OCI-M1 (cell line): ENCODE measurements at places on chromosomes 2 and 18.

DNA sequence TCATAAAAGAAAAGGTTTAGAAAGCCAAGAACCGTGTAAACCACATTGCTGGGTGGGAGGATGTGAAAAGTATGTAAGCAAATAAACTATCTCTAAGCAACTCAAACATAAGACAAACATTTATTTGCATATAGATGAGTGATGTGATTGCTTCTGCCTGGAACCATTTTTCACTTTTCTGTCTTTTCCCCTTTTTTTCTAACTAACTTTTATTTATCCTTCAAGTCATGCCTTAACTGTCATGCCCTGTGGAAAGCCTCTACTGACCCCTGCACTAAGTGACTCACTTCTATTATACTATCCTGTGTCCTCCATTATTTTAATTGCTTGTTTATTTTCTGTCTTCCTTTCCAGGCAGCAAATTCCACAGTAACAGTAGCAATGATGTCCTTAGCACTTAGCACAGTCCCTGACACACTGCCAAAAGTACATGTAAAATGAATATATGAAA is 87.5 kb upstream of the CTAGE1 start:
- no peak for DNase-seq

- no peak for DNase-seq
Observed at GRCh38 chr18:74328206-74328605, 12.6 kb downstream of the C18orf63 start.

GRCh38 chr2:215554689-215555498 is 119.0 kb upstream of the FN1 start:
- DNase-seq, result no peak

DNA sequence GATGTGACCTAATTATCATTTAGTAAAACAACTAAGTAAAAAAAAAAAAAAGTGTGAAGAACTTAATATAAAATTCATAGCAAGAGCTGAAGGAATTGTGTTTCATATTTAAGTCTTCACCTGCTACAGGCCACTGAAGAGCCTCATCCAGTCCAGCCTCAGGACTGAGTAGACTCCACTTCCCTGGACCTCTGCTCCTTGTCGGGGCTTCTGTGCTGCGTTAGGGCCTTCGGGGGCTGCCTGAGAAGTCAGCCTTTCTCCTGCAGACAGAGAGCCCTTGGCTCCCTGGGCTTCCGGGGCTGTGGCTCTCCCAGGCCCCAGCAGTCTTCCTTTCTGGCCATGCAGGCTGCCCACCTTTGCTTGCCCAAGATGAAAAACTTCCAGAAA is 95.5 kb downstream of the MTCL1 start:
- DNase-seq, result no peak

DNA sequence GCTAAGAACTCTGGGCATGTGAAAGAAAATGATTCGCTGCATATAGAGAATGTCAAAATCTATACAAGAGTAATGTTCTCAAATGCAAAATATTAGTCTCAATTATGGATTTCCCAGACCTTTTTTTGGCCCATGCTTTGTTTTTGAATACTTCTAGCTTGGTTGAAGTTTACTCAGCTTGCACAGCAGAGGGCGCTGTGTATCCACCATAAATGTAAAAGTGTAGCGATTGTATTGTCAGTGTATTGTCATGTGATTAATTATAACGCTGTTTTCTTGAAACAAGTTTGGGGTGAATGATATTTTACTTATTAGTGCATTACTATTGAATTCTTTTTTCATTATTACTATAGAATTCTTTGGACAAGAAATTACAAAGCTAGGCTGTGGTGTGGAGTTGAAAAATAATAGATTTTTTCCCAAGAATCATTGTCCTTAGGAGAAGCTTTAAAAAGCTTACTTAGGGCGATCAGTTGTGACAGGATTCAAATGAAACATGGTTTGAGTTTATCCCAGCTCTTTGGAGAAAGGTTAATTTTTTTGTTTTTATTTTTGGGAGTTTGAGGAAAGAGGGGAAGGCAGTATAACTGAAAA is 98.3 kb downstream of the PIK3C3 start:
- DNase-seq, result peak; percentile 82

DNA sequence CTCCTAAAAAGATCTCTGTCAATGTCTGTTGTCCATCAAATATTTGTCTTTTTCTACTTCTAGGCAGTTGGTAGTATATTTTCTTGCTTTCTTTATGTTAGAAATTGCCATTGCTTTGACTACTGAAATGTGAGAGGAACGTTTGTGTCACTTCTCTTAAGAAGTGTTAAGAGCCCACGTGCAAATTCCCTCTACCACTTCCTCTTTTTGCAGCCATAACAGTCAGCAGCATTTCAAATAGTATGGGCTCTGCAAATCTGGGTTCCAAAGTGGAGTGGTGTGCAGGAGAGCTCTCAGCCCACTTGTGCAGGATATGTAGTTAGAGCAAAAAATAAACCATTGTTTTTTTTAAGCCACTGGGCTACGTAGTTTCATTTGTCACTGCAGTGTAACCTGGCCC is 314.0 kb downstream of the MEIS1 start:
- DNase-seq, result peak; percentile 55

DNA sequence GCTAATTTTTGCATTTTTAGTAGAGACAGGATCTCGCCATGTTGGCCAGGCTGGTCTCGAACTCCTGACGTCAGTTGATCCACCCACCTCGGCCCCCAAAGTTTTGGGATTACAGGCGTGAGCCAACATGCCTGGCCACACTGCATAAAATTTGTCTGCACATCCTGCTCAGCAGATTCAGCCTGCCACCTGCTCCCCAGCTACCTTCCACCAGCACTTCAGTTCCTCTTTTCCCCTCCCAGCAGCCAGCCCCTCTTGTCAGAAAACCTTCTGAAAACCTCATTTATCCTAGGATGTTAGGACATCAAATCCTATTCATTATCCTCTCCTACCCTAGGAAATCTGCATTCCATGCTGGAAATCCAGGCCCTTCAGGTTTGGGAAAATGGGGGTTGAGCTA is 99.4 kb upstream of the STPG4 start:
- no peak for DNase-seq

GRCh38 chr2:236904389-236905263 is 181.1 kb upstream of the COPS8 start:
- no peak for DNase-seq

DNA sequence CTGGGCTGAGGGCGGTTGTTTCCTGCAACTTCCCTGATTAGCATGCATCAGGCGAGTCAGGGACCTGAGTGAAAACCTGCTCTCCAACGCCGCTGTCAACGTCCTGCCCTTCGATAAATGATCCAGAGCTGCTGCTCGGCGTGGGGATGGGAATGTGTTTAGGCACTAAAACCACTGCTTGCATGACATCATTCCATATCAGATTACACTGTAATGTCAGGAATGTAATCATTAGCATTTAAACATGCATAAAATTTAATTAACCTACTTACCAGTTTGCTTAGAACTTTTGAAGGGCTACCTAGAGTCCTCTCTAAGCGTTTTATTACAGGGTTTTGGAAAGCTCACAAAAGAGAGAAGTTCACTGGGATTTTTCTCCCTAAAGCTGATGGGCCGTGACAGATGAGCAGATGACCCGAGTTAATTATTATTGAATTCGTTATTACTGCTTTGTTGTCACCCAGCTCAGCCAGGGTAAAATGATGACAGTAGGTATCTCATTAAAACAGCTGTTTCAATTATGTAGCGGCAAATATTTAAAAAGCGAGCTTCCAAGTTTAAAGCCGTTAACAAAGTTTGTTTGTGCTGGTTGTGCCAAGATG is 685.6 kb upstream of the SALL3 start:
- no peak for DNase-seq

- DNase-seq, result peak; percentile 34
Observed at GRCh38 chr18:57410749-57411148, 24.4 kb upstream of the ONECUT2 start.

DNA sequence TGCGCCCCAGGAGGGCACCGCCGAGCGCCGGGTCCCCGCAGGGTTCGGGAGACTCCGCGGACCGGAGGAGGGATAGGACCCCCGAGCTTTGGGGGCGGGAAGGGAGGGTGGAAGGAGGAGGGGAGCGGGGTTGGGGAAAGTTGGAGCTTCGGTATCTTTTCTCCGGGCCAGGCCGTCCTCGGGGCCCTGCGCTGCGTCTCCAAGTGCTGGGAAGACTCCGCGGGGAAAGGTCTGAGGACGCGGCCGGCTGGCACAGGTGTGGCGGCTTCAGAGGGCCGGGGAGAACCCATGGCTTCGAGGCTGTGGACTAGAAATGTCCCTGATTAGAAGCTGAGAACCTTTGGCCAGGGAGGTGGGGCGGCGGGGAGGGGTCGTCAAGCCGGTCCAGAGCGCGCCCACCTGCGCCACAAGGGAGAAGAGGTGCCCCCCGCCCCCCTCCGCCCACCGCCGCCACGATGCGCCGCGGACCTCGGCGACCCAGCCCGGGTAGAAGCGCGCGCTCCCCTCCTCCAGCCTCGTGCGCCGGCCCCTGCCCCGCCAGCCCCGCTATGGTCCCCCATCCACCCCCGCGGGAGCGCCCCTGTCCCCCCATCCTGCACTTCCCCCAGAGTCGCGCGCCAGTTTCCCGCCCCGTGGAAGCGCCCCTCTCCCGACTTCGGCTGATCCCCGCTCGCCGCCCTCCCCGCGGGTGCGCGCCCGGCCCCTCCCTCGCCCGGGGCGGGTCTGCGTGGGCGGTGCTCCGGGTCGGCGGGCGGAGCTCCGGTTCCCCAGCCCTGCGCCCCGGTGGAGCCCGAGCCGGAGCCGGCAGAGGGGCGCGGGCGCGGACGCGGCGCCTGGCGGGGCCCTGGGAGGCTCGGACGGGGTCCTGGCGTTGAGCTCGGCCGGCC is at the start of gene SNTG2:
TSS of gene SNTG2 (plus strand) at position 770 of the 887 bp plus-strand sequence. CDS start 148 bp downstream, outside the sequence.
- DNase-seq, result no peak

DNA sequence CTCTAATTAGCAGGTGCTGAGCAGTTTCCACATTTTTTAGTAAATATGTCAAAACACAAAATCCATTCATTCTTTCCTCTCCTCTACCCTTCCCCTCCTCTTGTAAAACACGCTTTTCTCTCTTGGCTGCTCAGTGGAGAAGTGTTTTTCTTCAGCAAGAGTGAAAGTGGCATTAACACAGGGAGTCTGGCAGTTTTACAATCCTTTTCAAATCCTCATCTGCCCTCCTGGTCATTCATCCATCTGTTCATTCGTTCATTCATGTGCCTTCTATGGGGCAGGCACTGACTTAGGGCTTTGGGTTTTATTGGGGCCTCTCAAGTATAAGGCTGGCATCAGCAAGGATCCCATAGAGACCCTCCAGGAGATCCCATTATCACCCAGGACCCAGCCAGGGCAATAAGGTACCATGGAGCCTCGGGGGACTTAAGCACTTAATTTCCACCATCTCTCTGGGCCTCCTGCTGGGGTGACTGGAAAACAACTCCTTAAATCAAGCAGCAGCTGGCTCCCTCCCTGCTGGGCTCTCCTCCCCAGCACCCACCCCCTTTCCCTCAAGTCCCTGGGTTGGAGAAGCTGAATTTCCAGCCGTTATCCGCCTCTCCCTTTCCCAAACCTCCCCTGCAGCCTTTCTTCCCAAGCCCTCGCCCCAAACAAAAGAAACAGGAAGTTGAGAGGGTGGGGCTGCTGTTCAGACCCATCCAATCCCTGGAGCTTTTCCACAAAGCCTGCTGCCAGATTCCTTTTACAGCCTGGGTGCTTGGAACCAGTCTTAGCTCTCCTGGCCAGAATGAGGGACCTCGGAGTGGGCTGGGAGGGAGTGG is 32.6 kb downstream of the MARCHF4 start:
- DNase-seq, result no peak

- peak; percentile 75 for DNase-seq
Observed at GRCh38 chr2:10410001-10410822, 37.9 kb downstream of the ODC1 start.
